ENCODE measurements at places on chromosomes 6 and 20.

DNA sequence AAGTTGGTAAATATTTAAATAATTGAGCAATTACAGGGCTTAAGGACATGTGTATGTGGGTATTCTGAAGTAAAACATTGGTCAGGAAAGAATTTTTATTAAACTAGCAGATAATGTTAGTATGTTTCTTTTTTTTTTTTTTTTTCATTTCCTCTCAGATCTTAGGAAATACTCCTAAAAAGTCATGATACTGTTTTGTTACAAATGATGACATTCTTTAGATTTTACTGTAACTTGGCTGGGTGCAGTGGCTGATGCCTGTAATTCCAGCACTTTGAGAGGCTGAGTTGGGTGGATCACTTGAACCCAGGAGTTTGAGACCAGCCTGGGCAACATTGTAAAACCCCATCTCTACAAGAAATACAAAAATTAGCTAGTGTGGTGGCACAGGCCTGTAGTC, 41.5 kb downstream of the CDC40 start:
- no peak for DNase-seq

- no peak for DNase-seq
These were observed at the start of gene FOXO3 for GRCh38 chr6:108560463-108561308. Gene FOXO3 (plus strand): TSS chr6:108560917. CDS start chr6:108561209, 292 bp downstream.

DNA sequence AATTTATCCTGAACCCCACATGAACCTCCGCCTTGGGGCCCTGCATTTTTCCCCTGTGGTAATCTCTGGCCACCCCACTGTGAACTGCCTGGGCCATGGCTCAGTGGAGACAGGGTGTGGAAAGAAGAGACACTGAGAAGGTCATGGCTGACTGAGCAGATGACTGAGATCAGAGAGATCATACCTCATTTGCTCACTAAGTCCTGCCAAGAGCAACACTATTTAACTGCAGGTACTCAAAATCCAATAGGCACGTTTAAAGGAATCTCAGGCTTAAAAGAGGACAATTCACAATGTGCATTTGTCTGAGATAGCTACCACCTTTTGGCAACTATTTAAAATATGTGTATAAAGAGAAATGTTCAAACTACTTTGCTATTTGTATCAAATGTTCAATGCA, 305.0 kb downstream of the GMDS start:
- DNase-seq, result peak; percentile 4

DNA sequence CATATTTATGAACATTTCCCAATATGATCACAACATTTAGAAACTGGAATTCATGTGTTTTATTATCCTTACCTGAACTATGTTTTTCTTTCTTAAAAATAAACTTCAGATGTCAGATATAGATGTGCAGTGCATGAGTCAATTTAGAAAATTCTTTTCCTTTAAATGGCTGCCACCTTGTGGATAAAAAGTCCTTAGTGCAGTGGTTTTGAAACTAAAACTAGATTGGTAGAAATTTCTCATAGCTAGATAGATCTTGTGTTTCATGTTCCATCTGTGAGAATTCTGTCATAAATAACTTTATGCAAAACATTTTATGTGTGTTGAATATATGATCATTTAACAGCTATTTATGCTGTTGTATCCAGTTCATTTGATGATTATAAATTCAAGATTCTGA, 134.9 kb downstream of the KLHL32 start:
- peak; percentile 28 for DNase-seq

DNA sequence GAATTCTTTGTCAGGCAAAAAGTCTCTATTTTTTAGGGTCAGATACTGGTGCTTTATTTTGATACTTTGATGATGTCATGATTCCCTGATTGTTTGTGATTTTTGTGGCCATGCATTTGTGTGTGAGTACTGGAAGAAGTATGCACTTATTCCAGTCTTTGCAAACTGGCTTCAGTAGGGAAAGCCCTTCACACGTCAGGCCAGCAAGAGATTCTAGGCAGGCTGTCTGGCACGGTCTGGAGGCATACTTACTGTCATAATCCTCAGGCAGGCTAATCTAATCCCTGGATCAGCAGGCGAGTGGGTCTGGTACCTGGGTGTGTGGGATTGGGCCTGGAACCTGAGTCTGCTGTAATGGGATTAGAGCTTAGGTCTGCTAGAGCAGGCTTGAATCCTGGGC, 391.8 kb upstream of the MMS22L start:
- DNase-seq, result no peak

DNA sequence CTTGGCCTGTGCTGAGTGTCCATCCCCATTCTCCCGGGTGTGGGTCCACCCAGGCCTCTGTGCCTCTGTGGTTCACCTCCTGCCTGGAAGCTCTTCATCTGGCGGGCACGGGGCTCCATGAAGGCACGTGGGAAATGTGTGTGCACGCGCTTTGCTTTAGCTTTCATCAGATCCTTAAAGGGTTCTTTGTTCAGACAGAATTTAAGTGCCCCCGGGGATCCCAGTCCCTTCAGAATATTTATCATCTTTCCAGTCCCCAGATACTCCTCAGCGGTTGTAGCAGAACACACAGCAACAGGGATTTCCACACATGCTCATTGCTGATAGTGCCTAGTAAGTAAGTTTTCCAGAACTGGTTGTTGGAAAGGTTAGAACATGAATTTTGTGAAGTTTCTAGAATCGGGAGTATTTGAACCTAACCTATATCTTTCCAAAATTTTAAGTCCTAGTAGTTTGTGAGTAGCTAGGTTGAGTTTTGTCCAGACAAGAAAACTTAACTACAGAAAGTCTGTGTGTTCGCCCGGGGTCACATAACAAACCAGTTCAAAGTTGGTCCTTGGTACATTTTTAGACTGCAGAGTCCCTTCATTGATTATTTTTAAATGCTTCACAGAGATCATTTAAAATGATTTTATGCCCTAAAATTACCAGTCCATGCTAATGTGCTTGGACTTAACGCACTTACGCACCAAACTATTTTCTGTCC, 67.7 kb downstream of the RPP40 start:
- no peak for DNase-seq

GRCh38 chr20:19253916-19254820, 41.7 kb downstream of the SLC24A3 start:
- no peak for DNase-seq

DNA sequence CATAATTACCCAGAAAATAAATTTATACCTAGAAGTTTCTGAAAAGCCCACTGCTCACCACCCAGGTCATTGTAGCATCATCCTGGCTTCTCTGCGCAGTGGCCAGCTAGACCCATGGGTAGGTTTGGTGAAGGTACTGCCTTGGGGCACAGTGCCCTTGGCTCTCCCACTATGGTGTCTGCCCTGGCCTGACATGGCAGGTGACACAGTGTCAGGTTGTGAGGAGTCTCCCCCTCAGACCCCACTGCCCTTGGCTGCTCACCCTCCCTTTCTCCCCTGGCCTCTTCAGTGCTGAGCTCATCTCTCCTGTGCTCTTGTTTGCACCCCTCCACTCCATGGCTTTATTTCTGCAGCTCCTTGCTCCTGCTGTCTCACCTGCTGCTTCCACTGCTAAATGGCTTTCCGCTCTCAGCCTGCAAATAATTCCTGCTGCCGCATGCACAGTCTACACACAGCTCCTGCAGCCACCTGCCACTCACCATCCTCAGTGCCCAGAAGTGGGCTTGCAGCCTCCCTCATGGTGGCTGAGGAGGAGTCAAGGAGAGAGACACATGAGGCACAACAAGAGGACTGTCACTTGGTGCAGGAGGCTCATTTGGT, 313.4 kb upstream of the MOCS1 start:
- no peak for DNase-seq

DNA sequence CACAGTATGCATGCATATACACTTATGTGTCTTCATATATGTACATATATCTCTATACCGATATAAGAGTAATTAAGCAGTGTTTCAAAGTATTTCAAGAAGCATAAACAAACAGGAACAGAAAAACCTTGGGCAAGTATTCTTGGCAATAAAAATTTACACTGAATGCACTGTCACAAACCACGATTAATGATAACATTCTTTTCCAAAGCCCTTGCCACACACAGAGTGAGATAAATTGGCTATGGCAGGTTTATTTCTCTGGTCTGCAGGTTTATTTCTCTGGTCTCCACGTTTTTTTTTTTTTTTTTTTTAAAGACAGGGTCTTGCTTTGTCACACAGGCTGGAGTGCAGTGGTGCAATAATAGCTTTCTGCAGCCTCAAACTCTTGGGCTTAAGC, 73.0 kb downstream of the PPP1R3G start:
- DNase-seq, result no peak

- no peak for DNase-seq
These were observed 132.6 kb downstream of the THEMIS start for GRCh38 chr6:127768223-127768622.

- no peak for DNase-seq
These were observed 21.9 kb downstream of the PYGB start for GRCh38 chr20:25269833-25270170.

DNA sequence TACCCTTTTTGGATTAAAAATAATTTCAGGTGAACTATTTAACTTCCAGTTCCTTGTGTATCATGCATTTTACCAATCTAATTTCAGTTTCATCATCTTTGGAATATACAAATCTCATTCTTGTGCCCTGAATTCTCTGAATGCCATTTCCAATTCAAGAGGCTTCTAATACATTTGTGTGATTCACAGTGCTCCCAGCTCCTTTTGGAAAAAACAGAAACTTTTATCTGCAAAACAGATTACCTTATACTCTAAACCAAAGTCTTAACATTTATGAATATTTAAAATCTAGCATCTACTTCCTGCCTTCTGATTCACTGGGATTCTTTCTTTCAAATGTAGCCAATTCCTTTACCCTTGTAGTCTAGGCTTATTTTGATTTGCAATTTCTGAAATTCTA, 11.1 kb upstream of the PEX7 start:
- no peak for DNase-seq

- DNase-seq, result no peak
These were observed 138.7 kb upstream of the EDN1 start for GRCh38 chr6:12151433-12151820.

DNA sequence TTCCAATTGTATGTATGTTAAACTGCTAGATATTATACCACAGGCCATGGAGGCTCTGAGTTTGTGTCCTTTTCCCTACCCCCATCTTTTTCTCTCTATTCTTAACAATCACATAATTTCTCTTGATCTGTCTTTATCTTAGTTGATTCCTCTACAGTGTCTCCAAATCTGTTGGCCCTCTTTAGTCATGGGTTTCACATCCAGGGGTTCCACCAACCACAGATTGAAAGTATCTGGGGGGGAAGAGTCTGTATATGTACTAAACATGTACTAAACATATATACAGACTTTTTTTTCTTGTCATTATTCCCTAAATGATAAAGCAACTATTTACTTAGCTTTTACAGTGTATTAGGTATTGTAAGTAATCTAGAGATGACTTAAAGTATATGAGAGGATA, 20.2 kb downstream of the RAB22A start:
- DNase-seq, result no peak

- no peak for DNase-seq
These were observed 461.6 kb downstream of the ADGRB3 start for GRCh38 chr6:69096681-69097080.

DNA sequence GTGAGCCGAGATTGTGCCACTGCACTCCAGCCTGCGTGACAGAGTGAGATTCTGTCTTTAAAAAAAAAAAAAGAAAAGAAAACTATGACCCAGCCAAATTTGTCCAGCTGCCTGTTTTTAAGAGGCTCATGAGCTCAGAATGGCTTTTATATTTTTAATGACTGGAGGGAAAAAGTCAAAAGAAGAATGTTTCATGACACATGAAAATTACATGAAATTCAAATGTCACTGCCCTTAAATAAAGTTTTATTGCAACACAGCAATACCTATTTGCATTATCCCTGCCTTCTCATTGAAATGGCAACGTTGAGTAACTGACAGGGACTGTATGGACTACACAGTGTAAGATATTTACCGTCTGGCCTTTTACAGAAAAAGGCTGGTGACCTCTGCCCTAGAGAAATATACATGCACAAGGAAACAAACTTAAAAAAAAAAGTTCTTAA, 11.4 kb downstream of the SENP6 start:
- DNase-seq, result no peak

GRCh38 chr20:5448449-5449118, 131.8 kb upstream of the PROKR2 start:
- peak; percentile 58 for DNase-seq

DNA sequence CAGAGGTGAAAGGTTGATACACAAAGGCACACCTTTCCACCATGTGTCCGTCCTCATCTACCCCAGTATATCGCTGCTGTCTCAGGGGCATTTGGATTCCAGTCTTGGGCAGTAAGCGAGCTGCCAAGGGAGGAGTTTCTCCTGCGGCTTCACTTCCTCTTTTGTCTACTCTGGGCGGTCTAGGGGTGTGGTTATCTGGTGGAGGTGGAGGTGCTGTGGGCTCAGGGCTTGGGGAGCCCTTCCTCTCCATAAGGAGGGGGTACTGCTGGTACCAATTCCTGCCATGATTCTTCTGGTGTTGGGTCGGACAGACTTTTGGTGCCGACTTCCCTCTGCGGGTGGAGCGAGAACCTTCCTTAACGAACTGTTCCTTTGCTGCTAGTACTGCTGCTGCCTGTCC, 31.9 kb upstream of the FABP7 start:
- DNase-seq, result no peak

GRCh38 chr6:96058082-96058481, 42.3 kb downstream of the FUT9 start:
- DNase-seq, result no peak

GRCh38 chr6:30264743-30265142, 51.5 kb upstream of the TRIM26 start:
- no peak for DNase-seq

- no peak for DNase-seq
These were observed 226.9 kb downstream of the BCKDHB start for GRCh38 chr6:80333342-80333741.

- no peak for DNase-seq
These were observed 239.8 kb downstream of the ARID1B start for GRCh38 chr6:157017022-157017421.

GRCh38 chr6:54248319-54248718, 59.9 kb upstream of the TINAG start:
- DNase-seq, result no peak

GRCh38 chr6:96704713-96705112, 132.6 kb downstream of the GPR63 start:
- DNase-seq, result no peak

DNA sequence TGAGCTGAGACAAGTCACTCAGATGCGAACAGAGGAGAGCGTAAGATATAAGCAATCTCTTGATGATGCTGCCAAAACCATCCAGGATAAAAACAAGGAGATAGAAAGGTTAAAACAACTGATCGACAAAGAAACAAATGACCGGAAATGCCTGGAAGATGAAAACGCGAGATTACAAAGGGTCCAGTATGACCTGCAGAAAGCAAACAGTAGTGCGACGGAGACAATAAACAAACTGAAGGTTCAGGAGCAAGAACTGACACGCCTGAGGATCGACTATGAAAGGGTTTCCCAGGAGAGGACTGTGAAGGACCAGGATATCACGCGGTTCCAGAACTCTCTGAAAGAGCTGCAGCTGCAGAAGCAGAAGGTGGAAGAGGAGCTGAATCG, 9.5 kb upstream of the SNRNP48 start:
- DNase-seq, result no peak

GRCh38 chr6:146664871-146665360, 66.1 kb downstream of the ADGB start:
- no peak for DNase-seq

- no peak for DNase-seq
These were observed 117.1 kb upstream of the NRN1 start for GRCh38 chr6:6123803-6124202.

Measured in GM19239 (cell line).